CD4-positive, alpha-beta T cell treated with Interleukin-6 at 100 ng/mL for 8 hours (primary cell): ENCODE measurements at places on chromosomes 5 and 9.

- no peak for DNase-seq
Observed at GRCh38 chr9:35948451-35948850, 9.5 kb downstream of the OR2S2 start.

DNA sequence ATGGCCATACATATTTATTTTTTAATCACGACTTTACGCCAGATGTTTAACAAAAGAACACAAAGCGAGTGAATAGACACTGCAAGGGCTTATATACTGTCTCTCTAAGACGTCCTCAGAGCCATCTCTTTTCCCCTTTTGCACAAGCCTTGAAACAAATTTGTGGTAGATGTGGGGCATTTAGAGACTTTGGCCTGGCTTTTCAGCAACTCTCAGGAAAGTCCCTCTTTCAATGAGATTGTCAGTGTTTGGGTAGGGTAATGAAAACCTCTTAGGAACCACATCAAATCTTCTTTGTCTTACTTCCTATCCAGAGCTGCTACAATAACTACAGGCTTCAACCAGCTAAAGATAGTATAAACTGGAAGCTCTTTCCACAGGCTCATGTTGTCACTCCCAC, 380.0 kb downstream of the ANXA1 start:
- DNase-seq = no peak

GRCh38 chr9:35225677-35226076, 63.9 kb downstream of the UNC13B start:
- DNase-seq = no peak

GRCh38 chr5:35736280-35736679, 118.6 kb downstream of the SPEF2 start:
- no peak for DNase-seq

GRCh38 chr9:134284273-134284672, 42.0 kb upstream of the RXRA start:
- DNase-seq = no peak

GRCh38 chr9:129148463-129149204, 29.4 kb downstream of the IER5L start:
- DNase-seq = no peak

- no peak for DNase-seq
Observed at GRCh38 chr5:91469517-91470165, 86.5 kb upstream of the ARRDC3 start.

- DNase-seq = no peak
Observed at GRCh38 chr9:134066526-134066912, 1.3 kb downstream of the BRD3 start.

- DNase-seq = no peak
Observed at GRCh38 chr5:119280380-119280779, 75.4 kb upstream of the TNFAIP8 start.
